NCI-H187 (cell line): ENCODE measurements at places on chromosomes 6 and 20.
A peak's percentile ranks its signal among the peaks of the same experiment; 100 is the strongest.

DNA sequence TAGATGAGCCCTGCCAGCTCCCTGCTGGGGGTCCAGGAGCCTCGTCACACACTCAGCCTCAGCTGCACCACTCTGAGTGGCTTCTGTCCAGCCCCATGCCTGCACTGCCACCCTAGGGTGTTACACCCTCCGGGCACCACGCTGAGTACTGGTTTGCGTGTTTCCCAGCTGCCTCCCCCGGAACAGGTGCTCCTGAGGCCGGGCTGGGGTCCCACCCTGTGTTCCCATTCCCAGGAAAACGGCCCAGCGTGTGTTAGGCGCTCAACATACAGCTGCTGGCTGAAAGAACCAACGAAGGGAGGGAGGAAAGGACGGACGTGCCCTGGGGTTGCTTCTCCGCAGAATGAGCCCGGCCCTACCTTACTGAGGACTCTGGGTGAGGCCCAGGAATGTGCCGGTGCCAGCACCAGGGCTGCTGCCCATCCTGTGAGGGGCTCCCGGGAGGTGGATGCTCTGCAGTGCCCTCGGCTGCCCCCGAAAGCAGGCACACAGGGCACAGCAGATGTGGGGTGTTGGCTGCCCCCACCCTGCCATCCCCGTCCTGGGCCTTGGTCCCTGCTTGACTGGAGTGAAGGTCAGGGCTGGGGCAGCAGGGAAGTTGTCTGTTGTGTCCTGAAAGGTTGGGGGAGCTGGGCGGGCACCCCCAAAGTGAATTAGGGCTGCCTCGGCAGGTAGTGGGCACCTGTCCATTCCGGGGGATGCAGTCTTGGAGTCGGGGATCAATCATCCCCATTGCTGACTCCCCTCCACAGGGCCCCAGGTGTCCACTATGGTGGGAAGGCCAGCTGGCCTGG, 16.3 kb downstream of the LAMA5 start:
- no peak for DNase-seq

DNA sequence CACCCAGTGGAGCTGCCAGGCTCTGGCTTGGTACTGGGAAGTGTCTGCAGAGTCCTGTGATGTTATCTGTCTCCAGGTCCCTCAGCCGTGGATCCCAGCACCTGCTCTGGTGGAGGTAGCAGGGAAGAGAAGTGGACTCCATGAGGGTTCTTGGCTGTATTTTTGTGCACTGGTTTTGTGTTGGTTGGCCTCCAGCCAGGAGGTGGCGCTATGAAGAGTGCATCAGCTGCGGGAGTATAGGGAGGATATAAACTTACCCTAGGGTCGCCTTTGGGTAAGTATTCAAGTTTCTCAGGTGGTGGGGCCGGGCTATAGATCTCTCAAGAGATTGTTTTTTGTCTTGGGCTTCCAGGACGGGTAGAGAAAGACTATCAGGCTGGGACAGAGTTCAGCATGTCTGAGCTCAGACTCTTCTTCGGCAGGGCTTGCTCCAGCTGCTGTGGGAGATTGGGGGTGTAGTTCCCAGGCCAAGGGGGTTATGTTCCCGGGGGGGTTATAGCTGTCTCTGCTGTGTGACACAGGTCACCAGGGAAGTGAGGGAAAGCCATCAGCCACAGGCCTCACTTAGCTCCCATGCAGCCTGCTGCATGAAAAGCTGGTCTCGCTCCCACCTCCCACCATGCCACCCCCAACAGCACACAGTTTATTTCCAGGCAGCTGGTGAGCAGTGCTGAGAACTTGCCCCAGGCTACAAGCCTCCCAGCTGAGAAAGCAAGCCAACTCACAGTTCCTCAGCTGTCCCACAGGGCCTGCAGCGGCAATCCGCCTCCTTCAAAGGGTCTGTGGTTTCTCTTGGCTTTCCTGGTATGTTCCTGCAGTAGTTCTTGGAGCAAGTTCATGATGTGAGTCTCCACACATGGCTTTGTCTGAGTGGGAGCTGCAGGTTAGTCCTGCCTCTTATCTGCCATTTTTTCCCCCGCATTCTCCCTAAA, 115.7 kb downstream of the AIG1 start:
- no peak for DNase-seq

- no peak for DNase-seq
These were observed 8.1 kb upstream of the UBR2 start for GRCh38 chr6:42555477-42556457.

- peak; percentile 69 for DNase-seq
These were observed 129.8 kb downstream of the PREX1 start for GRCh38 chr20:48697845-48698491.

- peak; percentile 34 for DNase-seq
These were observed 62.0 kb downstream of the PPP1R14C start for GRCh38 chr6:150204705-150205472.

DNA sequence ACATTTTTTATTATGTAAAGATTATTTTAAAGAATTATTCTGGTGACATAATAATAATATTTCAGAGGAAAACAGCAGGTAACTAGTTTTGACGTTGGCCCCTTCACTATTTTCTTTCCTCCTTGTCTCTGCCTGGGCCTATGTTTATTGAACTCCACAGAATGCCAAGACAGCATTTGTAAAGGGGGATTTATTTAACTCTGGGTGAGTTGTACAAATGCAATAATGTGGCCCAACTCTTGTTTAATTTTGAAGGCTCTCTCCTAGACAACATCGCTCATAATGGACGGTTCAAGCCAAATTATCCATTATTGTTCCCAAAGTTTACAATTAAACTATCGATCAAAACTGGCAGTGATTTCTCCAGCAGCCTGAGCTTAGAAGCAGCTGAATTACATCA, 374.3 kb upstream of the SLC35B3 start:
- no peak for DNase-seq

- no peak for DNase-seq
These were observed 21.4 kb downstream of the CDYL start for GRCh38 chr6:4797587-4797986.

DNA sequence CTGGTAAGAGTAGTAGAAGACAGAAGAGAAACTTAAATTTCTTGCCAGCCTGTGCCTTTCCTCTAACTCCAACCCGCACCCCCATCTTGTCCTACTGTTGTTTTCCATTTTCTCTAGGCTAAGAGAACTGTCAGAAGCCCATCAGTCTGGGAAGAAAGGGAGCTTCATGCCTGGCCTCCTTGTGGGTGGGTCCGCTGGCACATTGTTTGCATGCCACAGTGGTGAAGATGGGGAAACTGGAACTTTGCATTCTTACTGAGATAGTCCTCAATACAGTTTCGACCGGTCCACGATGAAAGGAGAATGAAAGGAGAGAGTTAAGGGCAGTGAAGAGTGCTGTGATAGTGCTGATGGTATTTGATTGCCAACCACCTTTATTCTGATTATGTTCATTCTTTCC, 103.1 kb downstream of the TCP11 start:
- no peak for DNase-seq

- DNase-seq = no peak
These were observed 572 bp upstream of the ZDHHC14 start for GRCh38 chr6:157380458-157380778.

DNA sequence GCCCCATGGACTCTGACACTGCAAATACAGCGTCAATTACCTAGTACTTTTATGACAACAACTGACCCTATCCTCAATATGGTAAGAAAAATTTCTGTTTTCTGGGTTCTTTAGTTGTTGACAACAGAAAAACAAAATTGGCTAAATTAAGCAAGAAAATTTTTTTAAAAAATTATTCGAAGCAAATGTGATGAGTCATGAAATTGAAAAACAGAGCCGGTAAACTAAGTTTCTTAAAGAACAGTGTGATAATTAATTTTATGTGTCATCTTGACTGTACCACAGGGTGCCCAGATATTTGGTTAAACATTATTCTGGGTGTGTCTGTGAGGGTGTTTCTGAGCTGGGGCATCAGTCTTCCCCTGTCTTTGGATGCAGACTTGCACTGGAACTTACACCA, 107.6 kb upstream of the OPRM1 start:
- DNase-seq = no peak

DNA sequence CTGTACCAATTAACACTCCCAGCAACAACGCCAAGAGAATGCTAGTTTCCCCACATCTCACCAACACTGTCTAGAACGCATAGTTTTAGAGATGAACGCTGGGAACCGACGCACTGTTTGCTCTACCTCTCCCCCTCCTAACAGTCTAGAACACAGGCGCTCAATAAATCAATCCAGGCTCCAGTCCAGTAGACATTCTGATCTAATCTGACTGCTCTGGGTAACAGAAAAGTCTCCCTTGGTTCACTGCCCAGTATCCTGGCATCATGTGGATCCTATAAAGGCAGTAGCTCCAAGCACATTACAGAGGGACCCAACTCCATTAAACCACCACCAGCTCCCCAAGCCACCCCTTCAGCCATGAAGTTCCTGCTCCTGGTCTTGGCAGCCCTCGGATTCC, at the start of gene DEFB132:
TSS of gene DEFB132 (plus strand) at position 306 of the 400 bp plus-strand sequence. CDS start at position 361, 55 bp downstream.
- no peak for DNase-seq

GRCh38 chr6:141851063-141851462, 281.7 kb upstream of the GJE1 start:
- DNase-seq = no peak

DNA sequence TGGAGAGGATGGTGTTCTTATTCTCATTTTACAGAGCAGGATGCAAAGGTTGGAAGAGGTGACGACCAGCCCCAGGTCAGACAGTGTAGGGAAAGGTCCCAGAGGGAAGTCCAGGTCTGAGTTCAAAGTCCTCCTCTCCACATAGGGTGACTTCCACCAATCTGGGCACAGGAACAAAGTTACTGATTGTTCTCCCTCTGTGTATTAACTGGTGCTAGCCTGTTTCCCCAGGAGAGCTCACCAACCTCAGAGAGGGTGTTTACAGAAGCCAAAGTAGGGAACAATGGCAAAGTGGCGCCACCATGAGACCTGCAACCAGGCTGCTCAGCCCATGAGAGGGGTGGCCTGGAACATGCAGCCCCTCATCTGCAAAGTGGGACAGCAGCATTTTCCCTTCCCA, 16.8 kb upstream of the SIRPB1 start:
- no peak for DNase-seq

GRCh38 chr20:15656124-15656523, 917.1 kb downstream of the KIF16B start:
- no peak for DNase-seq
